ENCODE measurements at places on chromosomes 13 and 19.

GRCh38 chr19:16013851-16014840, 62.1 kb upstream of the TPM4 start:
- no peak for DNase-seq

GRCh38 chr13:80889829-80890228, 548.9 kb upstream of the SPRY2 start:
- no peak for DNase-seq

DNA sequence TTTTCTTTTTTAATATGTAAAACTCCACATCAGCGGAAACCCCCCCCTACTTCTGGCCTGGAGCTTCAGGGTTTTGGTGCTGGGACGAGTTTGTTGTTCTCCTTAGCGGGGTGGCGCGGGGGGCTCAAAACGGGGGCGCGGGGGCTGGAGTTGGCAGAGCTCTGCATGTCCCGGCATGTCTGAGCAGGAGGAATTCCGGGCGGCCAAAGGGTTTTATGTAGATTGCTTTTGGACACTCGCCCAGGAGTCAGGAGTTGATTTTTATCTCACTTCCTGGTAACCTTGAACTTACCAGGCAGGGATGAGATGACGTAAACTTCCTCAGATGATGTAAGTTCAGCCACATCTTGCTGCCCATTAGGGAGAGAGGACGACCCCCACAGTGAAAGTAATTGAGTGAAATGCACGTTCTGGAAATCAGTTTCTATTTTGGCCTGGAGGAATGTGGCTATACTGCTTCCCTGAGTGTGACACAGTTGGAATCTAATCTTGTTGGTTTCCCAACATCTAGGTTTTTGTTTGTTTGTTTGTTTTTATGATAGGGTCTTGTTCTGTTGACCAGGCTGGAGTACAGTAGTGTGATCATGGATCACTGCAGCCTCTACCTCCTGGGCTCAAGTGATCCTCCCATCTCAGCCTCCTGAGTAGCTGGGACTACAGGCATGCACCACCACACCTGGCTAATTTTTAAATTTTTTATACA, 21.0 kb upstream of the GDF15 start:
- peak; percentile 78 for DNase-seq

GRCh38 chr13:37148501-37148900, 43.0 kb upstream of the CSNK1A1L start:
- DNase-seq = no peak

- DNase-seq = no peak
Measured at GRCh38 chr13:23651439-23651838, 81.2 kb downstream of the TNFRSF19 start.

- no peak for DNase-seq
Measured at GRCh38 chr19:682678-683320, 6.6 kb downstream of the FSTL3 start.
